ENCODE measurements at places on chromosomes 16 and 17.

DNA sequence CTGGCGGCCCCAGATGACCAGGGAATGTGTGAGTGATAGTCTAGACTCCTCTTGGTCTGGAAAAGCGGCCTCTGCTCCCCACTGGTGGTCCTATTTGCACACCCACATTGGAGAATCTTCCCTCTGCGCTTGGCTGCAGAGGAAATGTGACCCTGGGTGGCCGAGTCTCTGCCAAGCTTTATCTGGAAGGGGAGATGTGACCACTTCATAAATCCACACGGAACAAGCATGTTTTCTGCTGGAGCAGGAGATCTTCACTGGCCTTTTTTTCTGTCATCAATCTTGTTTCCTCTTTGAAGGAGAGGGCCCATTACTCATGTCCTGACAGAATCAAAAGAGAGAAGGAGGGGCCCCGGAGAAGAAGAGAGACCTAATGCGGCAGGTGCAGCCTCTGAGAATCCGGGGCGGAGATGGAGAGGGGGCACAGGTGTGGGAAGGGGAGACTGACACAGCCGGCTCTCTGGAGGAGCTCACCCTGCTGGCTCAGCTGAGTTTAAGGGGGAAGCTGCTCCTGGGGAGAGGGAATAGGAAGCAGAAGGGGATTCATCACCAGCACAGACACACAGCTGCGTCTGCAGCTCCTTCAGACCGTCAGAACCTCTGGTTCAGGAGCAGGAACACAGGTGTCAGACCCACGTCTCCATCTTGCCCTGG, 116.3 kb downstream of the SOX9 start:
- no peak for DNase-seq

- no peak for DNase-seq
Measured at GRCh38 chr17:35051579-35052240, 11.8 kb downstream of the RFFL start.

- DNase-seq, result no peak
Measured at GRCh38 chr17:20954794-20955193, 88.0 kb downstream of the USP22 start.

DNA sequence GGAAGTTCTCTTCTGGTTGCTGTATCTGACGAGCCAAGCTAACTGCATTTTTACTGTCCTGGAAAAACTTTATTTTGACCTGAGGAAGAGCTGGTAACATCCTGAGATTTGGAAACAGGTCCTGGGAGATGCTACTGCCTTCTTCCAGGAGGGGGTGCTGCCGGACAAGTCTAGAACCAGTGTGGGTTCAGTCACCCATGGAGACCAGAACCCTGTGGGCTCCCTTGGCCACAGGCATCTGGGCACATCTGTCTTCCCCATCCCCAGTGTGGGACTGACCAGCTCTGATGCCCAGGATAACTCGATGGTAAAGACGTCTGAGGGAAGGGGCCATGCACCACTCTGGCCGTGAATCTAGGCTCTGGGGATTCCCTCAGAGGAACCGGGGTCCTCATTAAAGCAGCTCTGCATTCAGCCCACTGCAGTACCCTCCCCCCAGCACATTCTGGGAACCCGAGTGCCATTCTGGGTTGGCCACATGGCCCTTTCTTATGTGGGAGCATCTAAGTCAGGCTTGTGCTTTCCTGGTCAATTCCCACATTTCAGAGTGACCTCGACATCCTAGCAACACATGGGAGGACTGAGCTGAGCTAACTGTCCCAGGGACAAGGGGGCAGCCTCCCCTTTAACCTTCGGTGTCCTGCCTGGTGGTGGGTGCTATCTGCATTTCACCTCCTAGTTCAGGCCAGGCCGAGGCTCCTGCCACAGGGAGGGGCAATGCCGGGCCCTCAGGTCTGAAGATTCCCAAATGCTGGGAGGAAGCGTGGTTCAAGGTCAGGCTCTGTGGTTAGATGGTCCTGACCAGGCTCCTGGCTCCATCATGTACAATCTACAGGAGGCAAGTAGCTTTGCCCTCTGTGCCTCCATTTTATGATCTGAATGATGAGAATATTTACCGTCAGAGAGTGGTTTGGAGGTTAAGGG, 6.4 kb downstream of the C16orf86 start:
- no peak for DNase-seq

DNA sequence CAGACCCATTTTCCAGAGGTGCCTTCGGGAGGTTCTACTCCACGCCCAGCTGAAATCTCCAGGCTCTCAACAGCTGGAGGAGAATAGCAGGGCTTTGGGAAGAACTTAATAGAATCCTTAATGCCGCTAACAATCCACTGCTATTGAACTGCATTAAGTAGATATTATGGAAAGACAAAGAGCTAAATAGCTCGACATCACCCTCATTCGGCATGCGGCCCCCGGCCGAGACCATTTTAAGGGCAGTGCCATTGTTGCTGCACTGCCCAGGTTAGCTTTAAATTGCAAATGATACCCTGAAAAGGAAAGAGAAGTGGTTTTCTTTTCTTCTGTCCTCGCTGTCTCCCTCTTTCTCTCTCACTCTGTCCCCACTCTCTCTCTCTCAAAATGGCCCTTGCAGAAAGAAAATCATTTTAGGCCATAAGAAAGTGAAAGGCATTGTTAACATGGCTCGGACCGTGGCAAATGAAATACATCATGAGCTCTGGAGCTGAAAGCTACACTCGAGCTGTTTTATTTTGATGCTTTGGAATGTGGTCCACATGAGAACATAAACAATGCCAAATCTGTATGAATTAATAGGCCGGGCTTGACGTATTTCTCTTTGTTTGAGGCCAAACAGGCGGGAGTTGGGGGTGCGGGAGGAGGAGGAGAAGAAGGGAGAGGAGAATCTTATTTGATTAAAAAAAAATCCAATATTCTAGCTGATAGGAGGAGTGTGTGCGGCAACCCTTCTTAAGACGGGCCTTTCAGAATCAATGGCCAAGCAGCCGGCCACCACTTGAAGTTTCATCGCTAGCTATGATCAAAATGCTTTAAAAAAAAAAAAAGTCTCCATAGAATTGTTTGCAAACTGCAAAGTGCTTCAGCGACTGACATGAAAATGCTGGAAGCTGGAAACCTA, 298.8 kb upstream of the IRX3 start:
- DNase-seq, result no peak

DNA sequence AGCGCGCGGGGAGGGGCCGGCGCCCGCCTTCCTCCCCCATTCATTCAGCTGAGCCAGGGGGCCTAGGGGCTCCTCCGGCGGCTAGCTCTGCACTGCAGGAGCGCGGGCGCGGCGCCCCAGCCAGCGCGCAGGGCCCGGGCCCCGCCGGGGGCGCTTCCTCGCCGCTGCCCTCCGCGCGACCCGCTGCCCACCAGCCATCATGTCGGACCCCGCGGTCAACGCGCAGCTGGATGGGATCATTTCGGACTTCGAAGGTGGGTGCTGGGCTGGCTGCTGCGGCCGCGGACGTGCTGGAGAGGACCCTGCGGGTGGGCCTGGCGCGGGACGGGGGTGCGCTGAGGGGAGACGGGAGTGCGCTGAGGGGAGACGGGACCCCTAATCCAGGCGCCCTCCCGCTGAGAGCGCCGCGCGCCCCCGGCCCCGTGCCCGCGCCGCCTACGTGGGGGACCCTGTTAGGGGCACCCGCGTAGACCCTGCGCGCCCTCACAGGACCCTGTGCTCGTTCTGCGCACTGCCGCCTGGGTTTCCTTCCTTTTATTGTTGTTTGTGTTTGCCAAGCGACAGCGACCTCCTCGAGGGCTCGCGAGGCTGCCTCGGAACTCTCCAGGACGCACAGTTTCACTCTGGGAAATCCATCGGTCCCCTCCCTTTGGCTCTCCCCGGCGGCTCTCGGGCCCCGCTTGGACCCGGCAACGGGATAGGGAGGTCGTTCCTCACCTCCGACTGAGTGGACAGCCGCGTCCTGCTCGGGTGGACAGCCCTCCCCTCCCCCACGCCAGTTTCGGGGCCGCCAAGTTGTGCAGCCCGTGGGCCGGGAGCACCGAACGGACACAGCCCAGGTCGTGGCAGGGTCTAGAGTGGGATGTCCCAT, 232.8 kb downstream of the SEC14L1 start:
- no peak for DNase-seq

GRCh38 chr16:86959091-86959651, 358.0 kb downstream of the C16orf95 start:
- DNase-seq, result no peak

- DNase-seq, result no peak
Measured at GRCh38 chr16:22023505-22023904, 15.6 kb downstream of the MOSMO start.

GRCh38 chr17:7466639-7467341, 12.6 kb downstream of the ZBTB4 start:
- no peak for DNase-seq

DNA sequence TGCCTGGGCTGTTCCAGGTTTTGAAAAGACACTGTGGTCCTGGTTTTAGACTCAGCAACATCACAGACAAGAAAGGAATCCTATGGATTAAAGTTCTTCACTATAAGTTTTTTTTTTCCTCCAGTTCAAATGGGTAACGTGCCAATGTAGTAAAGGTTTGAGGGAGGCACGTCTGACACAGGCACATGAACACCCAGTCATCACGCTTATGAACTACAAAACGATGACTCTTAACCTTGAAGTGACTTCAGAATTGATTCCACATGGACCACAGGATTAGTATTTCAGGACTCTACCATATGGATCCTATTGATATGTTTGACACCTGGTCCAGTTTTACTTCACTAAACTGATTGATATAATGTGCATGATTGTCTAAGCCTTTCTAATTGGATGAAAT, 2.3 kb downstream of the PRMT7 start:
- DNase-seq, result no peak

DNA sequence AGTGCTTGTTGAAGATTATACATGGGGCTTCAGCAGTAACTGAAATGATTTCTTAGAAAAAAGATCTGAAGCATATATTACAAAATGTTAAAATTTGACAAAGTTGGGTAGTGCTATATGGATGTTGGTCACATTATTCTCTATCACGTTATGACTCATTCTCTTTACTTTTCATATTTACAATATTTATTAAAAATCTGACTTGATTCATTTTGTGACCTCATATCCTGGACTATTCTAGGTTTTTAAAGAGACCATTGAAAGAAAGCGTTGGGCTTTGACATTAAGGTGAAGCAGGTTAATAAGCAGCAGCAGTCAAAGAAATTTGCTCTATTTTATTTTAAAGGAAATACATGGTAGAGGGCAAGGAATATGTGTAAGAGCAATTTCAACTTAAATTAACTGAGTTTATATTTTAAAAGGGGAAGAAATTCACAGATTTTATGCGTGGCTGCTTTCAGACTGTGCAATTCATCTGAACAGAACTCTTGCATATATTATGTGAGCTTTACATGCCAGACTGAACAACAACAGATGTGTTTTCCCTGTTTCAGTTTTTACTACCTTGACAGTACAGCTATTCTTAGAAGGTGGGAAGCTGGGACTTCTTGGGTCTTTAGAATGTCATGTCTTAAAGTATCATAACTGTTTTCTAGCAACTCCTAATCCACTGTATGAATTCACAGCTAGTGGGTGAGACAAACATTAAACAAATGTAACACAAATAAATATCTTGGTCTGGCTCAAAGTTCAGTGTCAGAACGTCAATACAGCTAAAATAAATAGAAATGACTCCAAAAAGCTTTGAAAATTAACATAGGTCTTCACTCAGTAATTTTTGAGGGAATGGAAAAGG, 10.4 kb upstream of the FAM20A start:
- DNase-seq, result no peak

- DNase-seq, result no peak
Measured at GRCh38 chr16:57069053-57069452, 23.3 kb upstream of the CPNE2 start.

DNA sequence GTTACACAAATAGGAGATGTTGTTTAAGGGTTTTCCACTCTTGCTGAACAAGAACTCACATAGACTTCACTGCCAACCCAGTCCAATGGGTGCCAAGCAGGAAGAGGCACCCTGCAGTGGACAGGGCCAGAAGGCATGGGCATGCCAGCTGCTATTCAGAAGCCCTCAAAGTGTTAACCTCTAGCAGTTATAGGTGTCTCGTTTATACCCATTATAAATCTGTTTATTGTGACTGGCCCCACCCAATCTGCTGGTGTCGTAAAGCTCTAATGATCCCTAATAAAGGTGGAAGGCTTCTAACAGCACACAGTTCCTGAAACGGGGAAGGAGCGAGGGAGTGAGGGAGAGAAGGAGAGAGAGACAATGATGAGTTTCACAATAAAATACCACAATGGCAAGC, 23.9 kb downstream of the HNF1B start:
- DNase-seq, result no peak

DNA sequence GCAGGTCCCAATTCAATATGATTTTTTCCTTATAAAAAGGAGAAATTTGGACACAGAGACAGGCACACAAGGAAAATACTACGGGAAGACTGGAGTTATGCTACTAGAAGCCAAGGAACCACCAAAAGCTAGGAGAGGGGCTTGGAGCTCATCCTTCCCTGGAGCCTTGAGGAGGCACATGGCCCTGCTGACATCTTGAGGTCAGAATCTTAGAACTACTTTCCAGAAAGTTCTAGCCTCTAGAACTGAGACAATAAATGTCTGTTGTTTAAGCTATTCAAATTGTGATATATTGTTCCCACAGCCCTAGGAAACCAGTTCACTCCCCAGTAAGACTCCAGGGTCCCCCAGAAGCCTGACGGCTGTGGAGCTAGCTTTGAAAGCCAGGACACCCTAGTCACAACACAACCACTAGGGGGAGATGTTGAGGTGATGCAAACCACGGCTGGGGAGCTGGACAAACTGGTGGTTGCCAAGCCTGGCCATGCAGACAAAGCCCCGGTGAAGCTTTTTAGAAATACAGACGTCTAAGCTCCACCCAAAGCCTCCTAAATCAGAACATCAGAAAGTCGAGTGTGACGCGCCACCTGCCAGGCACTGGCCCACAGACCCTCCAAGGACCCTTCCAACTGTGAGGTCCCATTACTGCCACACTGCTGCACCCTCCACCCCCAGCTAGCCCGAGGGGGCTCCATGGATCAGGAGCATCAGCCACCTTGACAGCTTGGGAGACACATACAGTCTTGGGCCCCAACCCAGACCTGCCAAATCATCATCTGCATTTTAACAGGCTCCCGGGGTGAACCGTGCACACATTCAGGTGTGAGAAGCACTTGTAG, 106.4 kb downstream of the SLC39A11 start:
- DNase-seq, result no peak

GRCh38 chr16:25895380-25895779, 203.6 kb downstream of the HS3ST4 start:
- no peak for DNase-seq
